ENCODE measurements at places on chromosomes 16 and 17.

DNA sequence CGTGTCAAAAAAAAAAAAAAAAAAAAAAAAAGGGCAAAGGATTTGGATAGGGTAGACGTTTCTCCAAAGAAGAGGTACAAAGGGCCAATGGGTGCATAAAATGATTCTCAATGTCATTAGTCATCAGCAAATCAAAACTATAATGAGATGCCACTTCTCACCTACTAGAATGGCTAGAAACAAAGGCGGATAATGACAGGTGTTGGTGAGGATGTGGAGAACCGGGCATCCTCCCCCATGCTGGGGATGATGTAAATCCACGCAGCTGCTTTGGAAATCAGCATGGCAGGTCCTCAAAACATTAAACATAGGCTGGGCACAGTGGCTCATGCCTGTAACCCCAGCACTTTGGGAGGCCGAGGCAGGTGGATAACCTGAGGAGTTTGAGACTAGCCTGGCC is 9.4 kb downstream of the ITGAX start:
- no peak for DNase-seq

GRCh38 chr16:473046-474043 is 47.9 kb downstream of the RAB11FIP3 start:
- no peak for DNase-seq

DNA sequence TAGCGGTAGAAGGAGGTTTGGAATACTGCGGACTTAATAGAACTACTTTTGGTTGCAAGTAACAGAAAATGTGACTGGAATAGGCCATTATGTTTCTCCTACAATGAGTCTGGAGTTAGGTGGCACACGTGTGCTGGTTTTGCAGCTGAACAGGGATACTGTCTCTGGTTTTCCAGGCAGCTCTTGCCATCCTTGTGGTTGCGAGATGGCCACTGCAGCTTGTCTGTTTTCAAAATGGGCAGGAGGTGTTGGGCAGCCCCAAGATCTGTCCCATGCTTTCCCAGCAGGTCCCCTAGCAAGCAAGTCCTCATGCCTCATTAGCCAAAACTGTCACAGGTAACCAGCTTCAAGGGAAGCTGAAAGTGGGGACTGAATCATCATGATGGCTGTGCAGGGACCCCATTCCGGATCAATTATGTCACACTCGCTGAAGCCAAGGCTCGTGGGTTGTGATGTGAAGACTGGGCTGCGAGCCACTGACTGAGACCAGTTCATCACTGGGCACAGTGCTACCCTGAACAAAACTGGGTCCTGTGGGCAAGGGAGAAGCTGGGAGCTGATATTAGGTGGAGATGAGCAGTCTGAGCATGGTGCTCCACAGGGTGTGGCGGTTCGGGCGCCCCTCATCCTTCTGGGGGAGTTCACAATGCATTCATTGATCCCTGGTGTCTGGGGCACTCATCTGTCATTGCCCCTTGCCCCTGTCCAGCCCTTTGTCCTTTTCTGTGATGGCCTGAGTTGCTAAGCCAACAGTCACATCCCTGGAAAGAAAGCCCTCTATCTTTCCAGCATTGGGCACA is 82.1 kb downstream of the KSR1 start:
- no peak for DNase-seq

DNA sequence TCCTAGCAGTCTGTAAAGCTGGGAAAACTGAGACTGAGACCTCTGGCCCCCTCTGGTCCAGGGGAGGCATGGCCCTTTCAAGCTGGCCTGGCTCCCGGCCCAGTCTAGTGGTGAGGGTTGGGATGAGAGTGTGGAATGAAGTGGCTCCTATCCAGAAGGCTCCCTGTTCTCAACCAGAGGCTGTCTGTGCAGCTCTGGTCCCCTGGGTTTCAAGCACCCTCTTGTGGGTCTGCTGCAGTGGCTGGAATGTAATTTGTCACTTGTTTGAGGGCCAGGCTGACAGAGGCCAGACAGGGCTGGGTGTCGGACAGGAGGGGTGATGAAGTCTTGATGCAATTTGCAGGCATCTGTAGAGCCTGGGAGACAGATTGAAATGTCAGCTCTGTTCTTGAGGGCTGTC is 22.1 kb upstream of the PHF12 start:
- no peak for DNase-seq

- DNase-seq, result no peak
Measured at GRCh38 chr17:50144355-50144754, 6.1 kb downstream of the PPP1R9B start.

GRCh38 chr17:80861892-80862291 is 129.7 kb upstream of the CHMP6 start:
- no peak for DNase-seq

DNA sequence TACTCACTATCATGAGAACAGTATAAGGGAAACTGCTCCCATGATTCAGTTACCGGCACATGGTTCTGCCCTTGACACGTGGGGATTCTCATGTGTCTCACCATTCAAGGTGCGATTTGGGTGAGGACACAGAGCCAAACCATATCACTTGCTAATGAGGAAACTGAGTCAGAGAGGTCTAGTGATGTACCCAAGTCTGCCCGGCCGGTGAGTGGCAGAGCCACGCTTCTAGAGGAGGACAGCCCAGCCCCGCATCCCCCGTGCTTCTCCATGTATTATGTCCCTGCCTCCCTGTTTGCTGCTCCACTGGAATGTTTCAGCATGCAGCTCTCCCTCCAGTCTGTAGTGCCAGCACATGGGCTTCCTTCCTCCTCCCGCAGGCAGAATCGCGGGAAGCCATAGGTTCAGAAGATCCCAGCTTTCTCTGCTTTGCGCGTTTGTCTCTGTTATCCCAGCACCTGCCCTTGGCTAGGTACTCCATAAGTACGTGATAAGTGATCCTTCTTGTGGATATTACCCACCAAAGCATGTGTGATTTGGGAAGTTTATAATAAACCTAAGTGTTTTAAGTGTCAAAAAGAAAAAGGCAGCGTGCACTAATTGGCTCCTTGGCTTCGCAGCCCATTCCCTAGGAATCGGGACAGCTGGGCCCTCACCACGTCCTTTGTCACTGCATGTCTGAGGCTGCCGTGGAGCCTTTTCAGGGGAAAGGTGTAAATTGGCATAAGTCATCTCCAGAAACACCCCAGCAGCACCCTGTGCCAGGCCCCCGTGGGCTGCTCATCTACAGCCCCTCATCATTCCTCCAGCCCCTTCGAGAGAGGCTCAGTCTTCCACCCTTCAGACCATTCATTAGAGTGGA is 103.8 kb downstream of the CLEC16A start:
- no peak for DNase-seq
